Stomach (tissue), 19 donors: ENCODE measurements at places on chromosomes 2 and 18. TPM values are rescaled to one million over a fixed set of nuclear protein-coding genes. Genes with fewer than 3 reads are reported as not detected.

The FIGN gene
- total RNA-seq, result 1.2 TPM

The PRPF40A gene
- 69.8 TPM for total RNA-seq

The FRZB gene
- total RNA-seq, result 21.6 TPM

The ADCYAP1 gene
- not detected for total RNA-seq

The CDH20 gene
- total RNA-seq, result 0.43 TPM

The NMUR1 gene
- 0.14 TPM for total RNA-seq

DNA sequence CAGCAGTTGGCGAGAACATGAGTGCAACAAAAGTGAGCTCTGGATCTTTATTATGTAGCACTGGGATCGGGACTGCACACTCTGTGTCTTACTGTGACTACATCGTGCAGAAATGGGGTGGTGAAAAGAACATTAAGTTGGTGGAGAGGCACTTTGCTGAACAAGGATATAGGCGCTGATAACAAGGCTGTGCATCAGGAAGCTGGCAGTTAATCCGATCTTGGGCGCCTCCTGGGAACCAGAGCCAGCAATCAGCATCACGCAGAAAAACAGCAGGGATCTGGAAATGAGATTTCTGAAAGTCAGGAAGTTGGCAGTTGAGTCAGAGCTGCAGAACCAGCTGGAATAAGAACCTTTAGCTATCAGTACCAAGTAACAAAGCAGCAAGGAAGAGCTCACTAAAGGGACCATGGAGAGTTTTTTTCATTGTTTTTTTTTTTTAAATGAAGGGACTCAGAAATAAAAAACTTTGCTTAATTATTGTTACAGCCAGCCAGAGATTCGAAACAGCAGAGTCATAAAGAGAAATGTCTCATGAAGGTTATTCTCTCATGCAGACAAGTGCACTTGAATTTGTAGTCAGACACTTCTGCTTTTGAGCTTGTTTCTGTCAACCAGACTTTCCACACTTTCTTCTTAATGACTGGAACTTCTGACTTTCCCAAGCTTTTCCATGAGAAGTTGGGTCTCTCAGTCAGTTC lies 22.8 kb upstream of the MYO3B start:
- no peaks in the 10 kb centered on the region for H3K27me3 ChIP-seq
- DNase-seq, result no peak
- H3K36me3 ChIP-seq, result no peaks in the 10 kb centered on the region
- H3K4me1 ChIP-seq, result no peaks in the 10 kb centered on the region

GRCh38 chr2:152376968-152377367 lies 42.0 kb downstream of the FMNL2 start:
- H3K4me1 ChIP-seq, result no peaks in the 10 kb centered on the region
- H3K27ac ChIP-seq, result no peak overlapping the region
- no peaks in the 10 kb centered on the region for H3K27me3 ChIP-seq
- DNase-seq, result no peak
- H3K4me3 ChIP-seq, result no peak overlapping the region

GRCh38 chr2:590214-591175 lies 86.7 kb downstream of the TMEM18 start:
- H3K4me1 ChIP-seq, result peaks cover 22% of the 10 kb centered on the region
- no peak overlapping the region for H3K27ac ChIP-seq
- H3K36me3 ChIP-seq, result no peaks in the 10 kb centered on the region

- no peak overlapping the region for H3K4me3 ChIP-seq
- no peak overlapping the region for H3K27ac ChIP-seq
- no peaks in the 10 kb centered on the region for H3K27me3 ChIP-seq
- H3K4me1 ChIP-seq, result peaks cover 38% of the 10 kb centered on the region
These were observed 27.6 kb downstream of the BCL11A start for GRCh38 chr2:60525899-60526298.

- no peak overlapping the region for H3K4me3 ChIP-seq
- no peaks in the 10 kb centered on the region for H3K27me3 ChIP-seq
- H3K27ac ChIP-seq, result no peak overlapping the region
These were observed 519.2 kb upstream of the MYT1L start for GRCh38 chr2:2850218-2850755.

DNA sequence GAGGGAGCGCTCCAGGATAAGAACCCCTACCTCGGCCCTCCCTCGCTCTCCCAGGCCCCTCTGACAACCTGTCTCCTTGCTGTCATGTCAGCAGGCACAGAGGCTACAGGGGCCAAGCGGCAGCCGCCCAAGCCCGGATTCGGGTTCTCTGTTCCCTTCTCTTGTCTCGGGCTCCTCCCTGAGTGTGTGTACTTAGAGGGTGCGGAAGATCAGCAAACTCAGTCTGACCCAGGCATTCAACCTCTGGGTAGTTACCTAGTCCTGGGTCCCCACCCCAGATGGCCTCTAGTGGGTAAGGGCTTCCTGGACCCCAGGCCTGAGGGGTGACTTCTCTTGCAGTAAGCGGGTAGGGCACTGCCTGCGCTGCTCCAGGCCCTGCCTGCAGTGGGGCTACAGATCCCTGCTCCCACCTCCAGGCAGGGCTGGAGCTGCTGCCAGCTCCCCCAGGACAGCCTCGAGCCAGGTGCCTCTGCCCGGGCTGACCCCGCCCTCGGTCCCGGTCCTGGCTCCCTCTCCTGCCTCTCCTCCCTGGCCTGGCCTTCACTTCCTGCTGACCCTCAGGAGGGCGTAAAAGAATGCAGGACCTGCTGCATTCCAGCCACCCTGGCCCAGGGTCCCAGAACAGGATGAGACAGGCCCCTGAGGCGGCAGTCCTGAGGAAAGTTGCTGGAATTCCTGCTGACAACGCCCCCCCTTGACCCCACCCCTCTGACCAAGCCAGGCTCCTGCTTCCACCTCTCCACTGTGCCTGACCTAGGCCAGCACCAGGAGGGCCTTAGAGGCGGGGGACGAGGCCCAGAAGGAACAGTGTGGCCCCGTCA lies 22.0 kb downstream of the GPC1 start:
- H3K27me3 ChIP-seq, result peaks cover 53% of the 10 kb centered on the region
- no peak for DNase-seq
- peaks cover 24% of the 10 kb centered on the region for H3K36me3 ChIP-seq
- H3K4me3 ChIP-seq, result no peak overlapping the region

GRCh38 chr2:36737131-36737750 lies 40.7 kb downstream of the VIT start:
- H3K4me1 ChIP-seq, result no peaks in the 10 kb centered on the region
- no peak overlapping the region for H3K4me3 ChIP-seq
- no peaks in the 10 kb centered on the region for H3K27me3 ChIP-seq
- no peak overlapping the region for H3K27ac ChIP-seq
- H3K36me3 ChIP-seq, result no peaks in the 10 kb centered on the region

DNA sequence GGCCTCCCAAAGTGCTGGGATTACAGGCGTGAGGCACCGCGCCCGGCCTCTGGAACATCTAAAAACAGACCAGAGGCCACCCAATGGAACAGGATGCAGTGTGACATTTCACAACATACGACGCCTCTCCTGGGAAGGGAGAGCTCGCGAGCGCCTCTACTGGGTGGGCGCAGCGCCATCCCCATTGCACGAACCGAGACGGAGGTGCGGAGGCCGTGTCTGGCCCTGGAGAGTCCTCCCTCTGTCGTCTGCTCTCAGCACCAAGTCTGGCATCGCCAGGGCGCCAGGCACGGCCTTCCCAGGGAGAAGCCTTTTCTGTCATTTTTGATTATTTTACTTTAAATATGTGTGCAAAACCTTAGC lies 9.4 kb upstream of the GBX2 start:
- H3K27me3 ChIP-seq, result peaks cover 37% of the 10 kb centered on the region
- H3K27ac ChIP-seq, result no peak overlapping the region
- no peak for DNase-seq
- H3K4me1 ChIP-seq, result peaks cover 24% of the 10 kb centered on the region
- no peaks in the 10 kb centered on the region for H3K36me3 ChIP-seq
- H3K4me3 ChIP-seq, result no peak overlapping the region
